ENCODE measurements at places on chromosomes 3 and 15. TPM values are rescaled to one million over a fixed set of nuclear protein-coding genes. Genes with fewer than 3 reads are reported as not detected.

Gene SLC9C1
- 0.41 TPM for total RNA-seq

Gene CKMT1A
- 26.1 TPM for total RNA-seq

Gene SI
- total RNA-seq: not detected

Gene RARB
- total RNA-seq: 2.0 TPM

Gene TMCO5A
- not detected for total RNA-seq

Gene IGF2BP2
- 122 TPM for total RNA-seq

Measured in H7 (cell line).